ENCODE measurements at places on chromosomes 1 and 21. TPM values are rescaled to one million over a fixed set of nuclear protein-coding genes. Genes with fewer than 3 reads are reported as not detected.

The MCOLN3 gene
- 6.4 TPM for total RNA-seq

The PRRX1 gene
- total RNA-seq: 0.31 TPM

The MRPL39 gene
- 39.2 TPM for total RNA-seq

The CYP2J2 gene
- 0.46 TPM for total RNA-seq

The SOAT1 gene
- 3.0 TPM for total RNA-seq

The NPHS2 gene
- not detected for total RNA-seq

The PLCH2 gene
- 0.18 TPM for total RNA-seq

The FCRL5 gene
- total RNA-seq: 0.70 TPM

The SYCP1 gene
- 0.34 TPM for total RNA-seq

The NTMT2 gene
- 0.44 TPM for total RNA-seq

- DNase-seq: no peak
- H3K4me1 ChIP-seq: no peaks in the 10 kb centered on the region
- no peak overlapping the region for H3K27ac ChIP-seq
- H3K27me3 ChIP-seq: no peaks in the 10 kb centered on the region
These were observed 8.9 kb downstream of the CR2 start for GRCh38 chr1:207463021-207463420.

GRCh38 chr1:68586766-68587165 is 89.9 kb upstream of the DEPDC1 start:
- H3K27ac ChIP-seq: no peak overlapping the region
- no peaks in the 10 kb centered on the region for H3K27me3 ChIP-seq
- H3K36me3 ChIP-seq: peaks cover 12% of the 10 kb centered on the region
- no peak for DNase-seq
- H3K4me1 ChIP-seq: no peaks in the 10 kb centered on the region

DNA sequence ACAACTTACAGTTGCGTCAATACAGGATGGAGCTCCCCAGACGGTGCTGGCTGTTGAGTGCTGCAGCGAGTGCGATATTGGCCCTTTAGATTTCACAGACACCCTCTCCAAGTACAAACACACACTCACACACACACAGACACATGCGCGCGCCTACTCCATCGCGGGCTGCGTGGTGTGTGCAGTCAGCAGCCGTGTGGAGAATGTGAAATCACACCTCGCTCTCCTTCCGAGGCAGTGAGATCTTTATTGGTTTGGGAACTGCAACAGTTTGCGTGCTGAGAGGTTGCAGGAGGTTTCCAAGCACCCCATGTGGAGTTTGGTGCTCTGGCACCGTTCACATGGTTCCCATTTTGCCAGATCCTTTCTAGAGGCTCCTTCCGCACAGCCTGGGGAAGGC is 372.2 kb downstream of the RRAGC start:
- H3K27me3 ChIP-seq: no peaks in the 10 kb centered on the region
- H3K4me1 ChIP-seq: peaks cover 59% of the 10 kb centered on the region
- no peak for DNase-seq
- peaks cover 7% of the 10 kb centered on the region for H3K36me3 ChIP-seq

DNA sequence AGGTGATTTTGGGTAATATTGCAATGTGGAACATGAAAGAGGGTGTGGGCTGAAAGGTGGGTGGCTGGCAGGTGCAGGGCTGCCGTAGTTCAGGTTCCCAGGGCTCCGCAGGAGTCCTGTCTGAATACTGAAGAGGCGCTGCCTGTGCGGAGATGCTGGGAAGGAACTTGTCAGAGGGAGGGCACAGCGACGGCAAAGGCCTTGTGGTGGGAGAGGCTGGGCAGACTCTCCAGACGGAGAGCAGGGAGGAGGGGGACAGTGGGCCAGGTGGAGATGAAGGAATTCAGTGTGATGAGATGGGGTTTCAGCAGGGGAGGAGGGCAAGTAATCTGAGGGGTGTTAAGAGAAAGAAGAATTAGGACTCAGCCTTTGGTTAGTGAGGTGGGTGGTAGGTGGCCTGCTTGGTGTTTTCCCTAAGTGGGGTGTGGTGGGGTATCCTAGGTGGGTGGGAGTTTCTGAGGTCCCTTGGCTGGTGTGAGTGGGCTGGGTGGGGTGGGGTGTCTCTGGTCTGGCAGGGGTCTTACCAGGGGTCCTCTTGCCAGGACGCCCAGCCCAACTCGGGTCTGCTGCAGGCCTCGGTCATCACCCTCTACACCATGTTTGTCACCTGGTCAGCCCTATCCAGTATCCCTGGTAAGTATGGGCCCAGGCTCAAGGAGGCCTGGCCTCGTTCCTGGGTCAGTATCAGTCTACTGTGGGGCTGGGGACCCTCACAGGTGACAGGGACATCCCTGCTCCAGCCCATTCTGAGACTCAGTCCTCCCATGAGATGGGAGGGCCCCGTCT is 15.6 kb downstream of the SERINC2 start:
- H3K27ac ChIP-seq: no peak overlapping the region
- no peak for DNase-seq
- peaks cover 8% of the 10 kb centered on the region for H3K36me3 ChIP-seq

- H3K27ac ChIP-seq: no peak overlapping the region
- peaks cover 27% of the 10 kb centered on the region for H3K4me1 ChIP-seq
- no peak for DNase-seq
- H3K27me3 ChIP-seq: no peaks in the 10 kb centered on the region
- peaks cover 7% of the 10 kb centered on the region for H3K36me3 ChIP-seq
These were observed 7.4 kb downstream of the STX6 start for GRCh38 chr1:181015251-181015615.

DNA sequence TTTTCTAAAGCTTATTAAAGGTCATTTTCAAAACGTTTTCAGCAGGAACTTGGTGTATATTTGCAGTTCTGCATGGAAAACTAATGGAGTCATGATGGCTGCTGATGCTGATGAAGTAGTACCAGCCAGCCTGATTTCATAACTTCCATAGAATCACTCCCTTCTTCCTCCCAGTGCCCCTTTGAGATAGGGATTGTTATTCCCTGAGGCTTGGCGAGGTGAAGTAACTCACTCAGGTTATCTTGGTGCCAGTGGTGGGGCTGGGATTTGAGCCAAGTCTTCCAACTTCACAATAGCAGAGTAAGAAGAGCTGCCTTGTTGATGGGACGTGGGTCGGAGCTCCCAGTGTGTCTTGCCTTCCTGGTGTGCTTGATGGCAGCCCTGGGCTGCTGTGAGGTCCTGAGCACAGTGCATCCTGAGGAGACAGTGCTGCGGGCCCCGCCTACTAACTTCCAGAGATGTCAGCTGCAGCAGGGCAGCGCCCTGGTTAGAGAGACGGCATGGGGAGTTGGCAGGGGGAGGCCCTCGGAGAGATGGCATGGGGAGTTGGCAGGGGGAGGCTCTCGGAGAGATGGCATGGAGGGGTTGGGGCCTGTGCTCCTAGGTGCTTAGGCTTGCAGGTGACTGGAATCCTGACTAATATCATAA is 92.6 kb downstream of the PCBP3 start:
- DNase-seq: no peak
- no peaks in the 10 kb centered on the region for H3K4me1 ChIP-seq
- H3K27me3 ChIP-seq: no peaks in the 10 kb centered on the region
- no peak overlapping the region for H3K4me3 ChIP-seq

GRCh38 chr1:47727697-47728085 is 269.5 kb downstream of the TRABD2B start:
- peaks cover 15% of the 10 kb centered on the region for H3K4me1 ChIP-seq
- H3K4me3 ChIP-seq: no peak overlapping the region
- no peak for DNase-seq
- no peaks in the 10 kb centered on the region for H3K36me3 ChIP-seq
- peaks cover 65% of the 10 kb centered on the region for H3K27me3 ChIP-seq
- H3K27ac ChIP-seq: no peak overlapping the region

DNA sequence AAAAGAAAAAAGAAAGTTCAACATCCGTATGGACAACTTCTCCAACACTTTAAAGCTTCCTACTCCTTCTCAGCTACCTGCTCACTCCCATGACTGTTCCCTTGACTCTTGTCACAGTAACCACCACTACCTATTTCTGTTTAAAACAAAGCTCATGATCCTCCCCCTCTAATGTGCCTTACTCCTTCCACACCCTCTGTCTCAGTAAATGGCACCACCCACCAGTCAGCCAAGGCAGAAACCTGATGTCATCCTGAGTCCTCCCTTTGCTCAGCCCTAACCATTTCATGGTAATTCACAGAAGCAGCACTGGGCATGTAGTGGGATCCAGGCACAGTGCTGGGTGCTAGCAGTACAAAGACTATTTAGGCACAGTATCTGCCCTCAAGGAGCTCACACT is 63.0 kb upstream of the PPM1J start:
- H3K4me1 ChIP-seq: no peaks in the 10 kb centered on the region
- H3K27me3 ChIP-seq: peaks cover under 1% of the 10 kb centered on the region
- DNase-seq: no peak
- H3K36me3 ChIP-seq: peaks cover 12% of the 10 kb centered on the region
- no peak overlapping the region for H3K27ac ChIP-seq

- no peak for DNase-seq
- H3K27ac ChIP-seq: no peak overlapping the region
- no peaks in the 10 kb centered on the region for H3K36me3 ChIP-seq
- peaks cover 36% of the 10 kb centered on the region for H3K4me1 ChIP-seq
These were observed 172.0 kb downstream of the LRRC40 start for GRCh38 chr1:70033266-70033873.

GRCh38 chr1:91804546-91805023 is 81.4 kb downstream of the TGFBR3 start:
- no peaks in the 10 kb centered on the region for H3K27me3 ChIP-seq
- peaks cover 18% of the 10 kb centered on the region for H3K4me1 ChIP-seq
- no peak overlapping the region for H3K4me3 ChIP-seq

DNA sequence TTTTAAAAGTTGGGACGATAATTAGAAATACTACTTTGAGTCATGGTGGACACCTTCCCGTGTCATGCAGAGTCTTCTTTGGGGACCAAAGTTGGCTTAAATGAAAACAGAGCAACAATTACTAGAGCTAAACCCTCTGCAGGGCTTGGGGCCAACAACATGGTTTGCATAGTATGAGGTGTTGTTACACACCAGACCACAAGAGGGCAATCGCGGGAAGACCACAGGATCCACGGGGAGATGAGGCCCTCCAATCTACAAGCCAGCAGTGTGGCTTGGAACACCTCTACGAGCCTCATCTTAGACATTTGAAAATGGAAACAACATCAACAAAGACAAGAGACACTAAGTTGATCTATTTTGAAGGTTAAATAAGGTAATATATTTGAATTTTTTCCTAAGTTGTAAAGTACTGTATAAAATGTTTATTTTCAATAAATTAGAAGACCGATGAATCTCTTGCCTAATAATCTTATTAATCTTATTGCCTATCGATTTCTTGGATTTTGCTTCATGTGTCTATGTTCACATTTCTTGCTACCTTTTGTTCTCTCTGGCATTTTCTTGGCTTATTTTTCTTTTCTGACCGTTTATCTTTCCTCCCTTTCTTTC is 8.2 kb upstream of the SMCP start:
- DNase-seq: peak; percentile 26
- H3K36me3 ChIP-seq: no peaks in the 10 kb centered on the region
- no peaks in the 10 kb centered on the region for H3K27me3 ChIP-seq
- no peaks in the 10 kb centered on the region for H3K4me1 ChIP-seq

- H3K4me3 ChIP-seq: no peak overlapping the region
- H3K36me3 ChIP-seq: peaks cover 7% of the 10 kb centered on the region
- H3K27ac ChIP-seq: no peak overlapping the region
- H3K4me1 ChIP-seq: peaks cover 10% of the 10 kb centered on the region
These were observed 10.1 kb downstream of the CCDC185 start for GRCh38 chr1:223403184-223403815.

- DNase-seq: no peak
- H3K4me3 ChIP-seq: no peak overlapping the region
- H3K27ac ChIP-seq: no peak overlapping the region
- H3K4me1 ChIP-seq: peaks cover 41% of the 10 kb centered on the region
These were observed 109.9 kb downstream of the SPAG17 start for GRCh38 chr1:118075116-118075515.

GRCh38 chr21:45571641-45572040 is 29.4 kb upstream of the SLC19A1 start:
- H3K4me3 ChIP-seq: no peak overlapping the region
- no peaks in the 10 kb centered on the region for H3K4me1 ChIP-seq
- H3K27me3 ChIP-seq: peaks cover 6% of the 10 kb centered on the region
- H3K36me3 ChIP-seq: no peaks in the 10 kb centered on the region

DNA sequence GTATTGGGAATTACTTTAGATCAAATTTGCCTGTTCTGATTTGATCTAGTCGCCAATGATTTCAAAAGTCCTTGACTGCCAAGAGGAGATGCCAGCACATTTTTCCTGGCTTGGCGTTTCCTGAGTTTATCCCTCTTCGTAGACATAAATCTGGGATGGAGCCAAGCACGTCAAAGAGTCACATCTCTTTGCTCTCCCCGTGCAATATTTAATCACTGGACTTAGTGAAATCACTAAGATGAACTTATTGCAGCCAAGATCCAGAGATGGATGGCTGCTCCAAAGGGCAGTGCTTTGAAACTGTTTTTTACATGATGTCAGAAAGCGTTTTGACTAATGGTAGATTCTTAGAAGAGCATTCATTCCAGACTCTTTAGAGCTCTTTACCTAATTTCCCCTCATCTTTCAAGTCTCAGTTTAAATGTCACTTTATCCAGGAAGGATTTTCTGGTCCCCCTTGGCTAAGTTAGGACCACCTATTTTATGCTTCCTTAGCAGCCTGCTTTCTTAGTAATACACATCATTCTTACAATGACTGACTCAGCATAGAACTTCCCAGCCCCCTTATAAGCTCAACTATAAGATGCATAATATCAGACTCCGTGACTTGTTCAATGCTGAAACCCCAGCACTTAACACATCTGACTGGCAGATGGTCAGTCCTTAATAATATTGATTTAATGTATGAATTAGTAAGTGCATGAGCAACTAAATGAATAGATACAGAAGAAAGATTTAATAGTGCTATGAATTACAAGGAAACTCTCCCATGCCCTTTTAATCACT is 94.4 kb upstream of the GREM2 start:
- no peak overlapping the region for H3K4me3 ChIP-seq
- no peaks in the 10 kb centered on the region for H3K4me1 ChIP-seq
- no peaks in the 10 kb centered on the region for H3K36me3 ChIP-seq
- H3K27ac ChIP-seq: no peak overlapping the region
- no peaks in the 10 kb centered on the region for H3K27me3 ChIP-seq

- H3K4me1 ChIP-seq: peaks cover 5% of the 10 kb centered on the region
- no peak overlapping the region for H3K27ac ChIP-seq
- DNase-seq: no peak
These were observed 78.6 kb upstream of the UBE2U start for GRCh38 chr1:64124704-64125440.

DNA sequence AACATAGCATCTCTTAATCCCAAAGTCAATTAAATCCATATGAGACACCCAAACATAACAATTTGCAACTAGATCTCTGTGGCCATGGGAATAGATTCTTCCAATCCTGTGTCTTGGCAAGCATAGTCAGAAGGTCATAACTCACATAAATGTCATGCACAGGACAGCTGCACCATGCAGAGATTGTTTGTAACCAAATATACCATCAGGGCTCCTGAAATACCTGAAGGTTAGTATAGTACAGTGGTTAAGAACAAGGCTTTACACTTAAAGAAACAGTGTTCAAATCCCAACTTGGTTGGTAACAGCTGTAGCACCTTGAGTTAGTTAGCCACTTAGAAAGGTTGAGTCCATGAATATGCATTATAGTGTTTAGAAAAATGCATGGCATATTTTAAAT is 82.6 kb upstream of the CCDC190 start:
- H3K27me3 ChIP-seq: no peaks in the 10 kb centered on the region
- H3K4me3 ChIP-seq: no peak overlapping the region
- H3K27ac ChIP-seq: no peak overlapping the region
- DNase-seq: no peak
- no peaks in the 10 kb centered on the region for H3K36me3 ChIP-seq
- H3K4me1 ChIP-seq: peaks cover 4% of the 10 kb centered on the region
